ENCODE measurements at places on chromosomes 2 and 18.

DNA sequence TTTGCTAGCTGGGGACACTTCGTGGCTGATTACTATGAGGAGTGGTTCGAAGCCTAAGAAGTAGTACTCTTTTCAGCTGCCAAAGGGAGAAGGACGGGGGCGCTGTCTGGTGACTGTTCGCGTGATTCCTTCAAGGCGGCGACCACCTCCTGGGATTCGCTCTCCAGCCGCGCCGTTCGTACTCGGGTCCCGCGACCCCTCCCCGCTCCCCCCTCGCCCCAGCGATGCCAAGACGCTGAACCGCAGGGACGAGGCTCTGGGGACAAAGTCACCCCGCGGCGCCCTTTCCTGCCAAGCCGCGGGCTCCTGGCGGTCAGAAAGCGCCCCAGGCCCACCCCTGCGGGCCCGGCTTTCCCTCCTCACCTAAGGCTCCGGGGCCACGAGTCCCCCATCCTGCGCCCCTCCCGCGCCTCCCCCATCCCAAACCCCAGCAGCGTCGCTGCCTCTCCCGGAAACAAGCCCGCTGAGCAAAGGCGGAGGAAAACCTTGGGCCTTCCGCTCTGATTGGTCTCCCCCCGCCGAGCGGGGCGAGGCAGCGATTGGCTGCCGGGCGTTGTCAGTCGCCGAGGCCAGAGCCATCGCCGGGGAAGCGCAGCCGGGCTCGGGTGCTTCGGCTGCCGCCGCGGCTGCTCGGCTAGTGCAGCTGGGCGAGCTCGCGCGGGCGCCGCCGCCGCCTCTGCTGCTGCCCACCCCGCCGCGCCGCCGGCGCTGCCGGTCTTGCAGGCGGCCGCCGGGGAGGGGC, 404.3 kb downstream of the XIRP2 start:
- DNase-seq: no peak

DNA sequence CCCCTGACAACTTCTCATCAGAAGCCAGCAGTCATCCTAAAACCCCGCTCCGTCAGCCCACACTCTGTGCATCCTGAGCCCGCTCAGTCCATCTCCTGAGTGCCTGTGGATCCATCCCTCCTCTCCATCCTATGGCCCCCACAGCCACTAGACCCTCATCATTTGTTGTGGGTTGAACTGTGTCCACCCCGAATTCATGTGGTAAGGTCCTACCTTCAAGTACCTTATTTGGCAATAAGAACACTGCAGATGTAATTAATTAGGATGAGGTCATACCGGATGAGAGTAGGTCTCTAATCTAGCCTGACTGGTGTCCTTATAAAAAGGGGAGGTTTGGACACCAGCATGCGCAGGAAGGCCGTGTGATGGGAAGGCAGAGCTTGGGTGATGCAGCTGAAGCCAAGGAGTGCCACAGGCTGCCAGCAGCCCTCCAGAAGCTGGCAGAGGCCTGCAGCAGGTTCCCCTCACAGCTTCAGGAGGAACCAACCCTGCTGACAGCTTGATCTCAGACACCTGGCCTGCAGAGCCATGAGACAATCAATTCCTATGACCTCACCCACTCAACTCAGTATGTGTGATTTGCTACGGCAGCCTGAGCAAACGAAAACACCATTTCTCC, 192.4 kb downstream of the ZBTB7C start:
- no peak for DNase-seq

GRCh38 chr2:182917924-182918323, 51.5 kb upstream of the FRZB start:
- DNase-seq: no peak

- no peak for DNase-seq
These were observed 421 bp upstream of the CNTNAP5 start for GRCh38 chr2:124024561-124025170.

DNA sequence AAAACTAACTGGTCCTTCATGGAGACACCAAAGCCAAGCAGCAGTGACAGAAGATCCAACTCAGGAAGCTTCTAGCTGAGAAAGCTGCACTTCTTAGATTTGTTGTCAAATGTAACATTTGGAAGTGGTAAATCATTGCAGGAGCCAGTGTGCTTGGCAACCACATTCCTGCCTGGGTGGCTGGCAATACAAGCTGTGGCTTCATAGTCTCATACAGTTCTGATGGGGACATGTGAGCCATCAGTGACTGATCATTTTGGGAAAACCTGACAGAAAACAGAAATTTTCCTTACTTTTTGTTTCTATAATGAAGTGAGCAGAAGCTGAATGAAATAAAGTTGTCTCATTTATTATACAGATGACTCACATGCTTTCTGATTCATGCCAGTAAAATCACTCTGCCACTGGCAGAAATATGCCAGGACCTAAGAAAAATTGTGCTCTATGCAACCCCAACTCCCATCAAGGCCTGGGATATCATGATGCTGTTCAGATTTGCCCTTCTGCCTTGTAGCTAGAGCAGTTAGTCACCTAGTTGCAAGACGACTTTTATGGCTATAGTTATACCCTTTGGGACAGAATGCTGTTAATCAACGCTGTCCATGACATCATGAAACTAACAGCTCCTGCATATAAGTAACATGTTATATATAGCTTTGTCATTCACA, 508.1 kb downstream of the ADCYAP1 start:
- DNase-seq: no peak

- DNase-seq: no peak
These were observed 157.9 kb downstream of the ADCYAP1 start for GRCh38 chr18:1062588-1062987.

GRCh38 chr2:169839954-169840746, 12.9 kb downstream of the UBR3 start:
- DNase-seq: no peak

DNA sequence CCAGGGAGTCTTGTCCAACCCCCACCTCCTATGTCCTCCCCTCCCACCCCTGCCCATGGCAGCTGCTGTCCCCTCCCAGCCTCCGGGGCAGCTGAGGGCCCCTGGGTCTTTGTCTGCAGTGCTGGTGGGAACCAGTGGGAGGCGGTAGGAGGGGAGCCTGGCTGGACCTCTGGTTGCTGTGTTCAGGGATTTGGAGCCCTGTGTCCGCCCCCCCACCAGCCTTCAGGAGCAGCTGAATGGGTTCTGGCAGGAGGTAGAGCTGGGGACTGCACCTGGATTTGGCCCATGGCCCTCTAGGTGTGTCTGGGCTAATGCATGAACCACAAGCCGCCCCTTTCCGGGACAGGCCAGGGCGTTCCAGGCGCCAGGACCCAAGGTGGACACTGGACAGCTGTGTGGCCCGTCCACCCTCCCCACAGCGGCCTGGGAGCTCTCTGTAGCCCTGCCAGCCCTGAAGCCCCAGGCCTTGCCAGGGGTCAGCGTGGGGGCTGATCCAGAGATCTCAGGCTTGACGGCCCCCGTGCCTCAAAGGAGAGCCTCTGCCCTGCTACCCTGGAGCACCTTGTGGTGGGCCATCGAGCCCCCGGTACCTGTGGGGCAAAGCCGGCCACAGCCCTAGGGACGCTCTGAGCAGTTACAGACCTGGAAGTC, 25.4 kb downstream of the GPC1 start:
- no peak for DNase-seq

- DNase-seq: no peak
These were observed 164.6 kb downstream of the VWC2L start for GRCh38 chr2:214575465-214575864.

DNA sequence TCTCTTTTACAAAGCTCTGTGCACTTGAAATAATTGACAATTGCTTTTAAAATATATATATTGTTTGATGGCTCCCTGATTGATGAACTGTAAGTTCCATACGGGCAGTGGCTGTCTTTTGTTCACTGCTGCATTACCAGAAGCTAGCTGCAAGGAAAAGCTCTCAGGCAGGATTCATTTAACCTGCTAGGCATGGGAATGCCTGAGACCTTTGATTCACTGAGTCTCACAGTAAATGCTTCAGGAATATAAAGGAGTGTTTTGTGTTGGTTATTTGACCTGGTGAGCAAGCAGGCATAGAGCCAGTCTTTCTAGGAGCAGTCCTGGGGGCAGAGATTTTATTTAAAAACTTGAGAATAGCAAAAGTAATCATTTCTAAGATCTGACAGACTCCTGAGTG, 193.2 kb upstream of the ITGA4 start:
- DNase-seq: no peak

DNA sequence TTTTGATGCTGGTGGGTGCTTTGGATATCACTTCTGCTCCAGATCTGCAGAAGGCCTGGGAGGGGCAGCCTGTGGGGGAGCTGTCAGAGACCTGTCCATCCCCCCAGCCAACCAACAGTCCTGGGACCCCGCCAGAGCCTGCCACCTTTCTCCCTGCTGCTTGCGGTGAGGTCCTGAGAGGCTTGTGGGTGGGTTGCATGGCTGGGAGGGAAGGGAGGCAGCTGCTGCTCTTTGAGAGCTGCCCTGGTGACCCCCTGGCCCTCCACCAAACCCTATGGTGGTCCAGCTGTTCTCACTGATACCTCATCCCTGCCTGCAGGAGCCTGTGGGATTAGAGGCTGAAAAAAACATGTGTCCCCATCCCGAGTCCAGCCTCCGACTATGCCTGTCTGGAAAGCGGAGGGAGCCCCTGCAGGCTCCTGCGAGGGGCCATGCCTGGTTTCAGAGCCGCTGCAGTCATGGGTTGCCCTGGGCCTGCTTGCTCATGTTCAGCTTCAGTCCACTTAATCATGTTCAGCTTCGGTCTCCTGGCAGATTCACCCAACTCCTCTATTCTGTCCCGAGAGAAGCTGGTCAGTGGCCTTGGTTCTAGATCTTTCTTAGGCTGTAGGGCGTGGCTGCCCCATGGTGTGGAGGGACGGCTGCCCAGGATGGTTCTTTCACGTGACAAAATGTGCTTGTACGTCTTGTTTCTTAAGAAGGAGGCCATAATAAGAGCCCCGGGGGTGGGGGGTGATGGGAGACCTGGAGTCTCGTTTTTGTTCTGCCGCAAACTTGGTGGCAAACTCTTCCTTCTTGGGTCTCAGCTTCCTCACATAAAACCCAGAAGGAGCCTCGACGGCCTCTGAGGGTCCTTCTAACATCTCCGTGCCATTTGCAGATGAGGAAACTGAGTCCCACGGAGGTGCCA, 98.5 kb downstream of the CTIF start:
- no peak for DNase-seq

DNA sequence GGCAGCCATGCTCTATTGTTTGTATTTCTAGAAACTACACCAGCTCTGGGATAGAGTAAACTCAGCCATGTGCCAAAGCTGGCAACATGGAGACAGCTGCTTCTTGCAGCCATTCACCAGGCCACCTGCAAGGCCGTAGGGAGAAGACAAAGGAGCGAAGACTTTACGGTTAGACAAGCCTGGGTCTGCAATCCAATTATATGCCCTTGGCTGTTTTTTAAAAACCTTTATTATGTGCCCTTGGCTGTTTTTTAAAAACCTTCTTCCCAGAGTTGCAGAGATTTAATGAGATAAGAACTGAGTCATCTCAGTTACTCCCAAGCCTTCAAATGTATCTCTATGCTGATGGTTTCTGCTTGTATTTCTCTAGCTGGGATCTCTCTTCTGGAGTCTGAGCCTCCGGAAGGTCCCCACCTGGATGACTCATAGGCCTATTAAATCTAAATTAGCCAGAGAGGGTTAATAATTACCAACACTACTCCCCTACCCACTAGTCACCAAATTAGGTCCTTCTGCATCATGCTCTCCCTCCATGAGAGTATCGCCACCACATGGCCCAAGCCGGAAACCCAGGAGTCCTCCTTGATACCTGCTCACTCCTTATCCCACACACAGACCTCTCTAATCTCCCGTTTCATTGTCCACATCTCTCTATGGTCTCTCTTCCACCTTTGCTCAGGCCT, 17.5 kb upstream of the DPP4 start:
- no peak for DNase-seq

DNA sequence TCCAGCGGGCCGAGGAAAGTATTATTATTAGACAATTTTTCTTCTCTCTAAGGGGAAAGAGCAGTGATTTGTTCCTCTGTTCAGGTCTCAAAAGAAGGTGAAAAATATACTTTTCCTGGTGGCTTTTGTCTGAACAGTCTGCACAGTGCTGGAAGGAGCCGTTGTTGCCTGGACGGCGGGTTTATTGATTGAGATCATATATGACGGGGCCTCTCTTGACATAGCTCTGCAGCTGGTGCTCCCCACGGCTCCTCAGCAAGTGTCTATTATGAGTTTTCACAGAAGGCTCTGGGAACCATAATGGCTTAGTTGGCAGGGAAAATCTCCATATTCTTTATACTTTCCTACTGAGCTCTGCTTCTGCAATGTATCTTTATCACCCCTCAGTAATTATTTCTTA, 42.9 kb downstream of the FSHR start:
- DNase-seq: no peak

DNA sequence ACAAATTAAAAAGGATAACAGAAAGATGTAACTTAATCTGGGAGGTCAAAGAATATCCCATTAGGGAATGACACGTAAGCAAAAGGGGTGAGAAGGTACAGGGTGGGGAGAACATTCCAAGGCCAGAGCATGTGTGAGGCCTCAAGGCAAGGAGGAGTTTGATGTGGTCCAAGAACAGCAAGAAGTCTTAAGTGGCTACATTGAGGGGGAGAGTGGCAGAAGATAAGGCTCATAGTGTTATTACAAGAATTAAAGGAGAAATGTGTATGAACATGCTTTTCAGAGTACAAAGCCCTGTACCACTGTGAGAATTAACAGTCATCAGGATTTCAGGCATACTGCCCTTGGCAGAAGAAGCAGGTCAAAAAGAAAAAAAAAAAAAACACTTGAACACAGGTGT, 174.4 kb upstream of the ERBB4 start:
- DNase-seq: no peak

GRCh38 chr2:219634171-219634940, 6.9 kb downstream of the SLC4A3 start:
- DNase-seq: no peak

DNA sequence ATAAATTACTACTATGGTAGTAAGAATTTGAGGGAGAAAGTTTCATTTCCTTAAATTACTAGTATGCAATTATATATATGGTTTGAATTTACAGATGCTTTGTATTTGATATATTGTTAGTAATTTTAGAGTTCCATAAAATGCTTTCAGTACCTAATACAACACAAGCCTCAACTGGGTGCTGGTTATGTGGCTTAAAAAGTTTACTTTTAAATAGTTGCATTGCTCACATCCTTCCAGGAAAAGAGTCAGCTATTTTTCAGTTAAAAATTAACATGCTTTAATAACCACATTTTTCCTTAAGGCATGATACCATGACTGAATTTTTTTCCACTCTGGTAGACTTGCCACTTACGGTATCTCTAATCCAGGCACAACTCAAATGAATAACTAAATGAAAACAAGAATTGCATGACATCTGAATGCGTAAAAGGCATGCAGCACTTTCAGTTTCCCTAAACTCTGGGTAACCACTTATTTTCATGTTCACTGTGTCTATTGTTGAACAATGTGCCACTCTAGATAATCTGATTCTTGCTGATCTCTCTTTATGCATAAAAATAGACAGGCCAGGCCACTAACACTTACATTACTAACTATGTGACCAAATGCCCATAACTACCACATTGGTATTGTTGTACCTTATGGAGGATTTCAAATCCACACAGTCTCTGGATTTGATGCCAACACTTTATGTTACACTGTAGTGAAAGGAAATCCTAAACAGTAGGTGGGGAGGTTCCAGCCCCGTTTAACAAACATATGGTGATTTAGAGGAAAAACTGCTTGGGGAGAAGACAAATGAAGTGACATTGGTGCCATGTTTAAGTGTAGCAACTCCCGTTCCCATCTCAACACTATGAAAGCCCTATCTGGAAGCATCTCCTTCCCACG, 35.5 kb upstream of the SLC35F5 start:
- DNase-seq: no peak

GRCh38 chr18:3037423-3037915, 24.5 kb upstream of the LPIN2 start:
- DNase-seq: no peak
